Stimulated activated CD4-positive, alpha-beta T cell treated with anti-CD3 and anti-CD28 coated beads, Interleukin-2, amount 100 ng/mL, for 48 hours (primary cell): ENCODE measurements at places on chromosomes 11 and 22.

DNA sequence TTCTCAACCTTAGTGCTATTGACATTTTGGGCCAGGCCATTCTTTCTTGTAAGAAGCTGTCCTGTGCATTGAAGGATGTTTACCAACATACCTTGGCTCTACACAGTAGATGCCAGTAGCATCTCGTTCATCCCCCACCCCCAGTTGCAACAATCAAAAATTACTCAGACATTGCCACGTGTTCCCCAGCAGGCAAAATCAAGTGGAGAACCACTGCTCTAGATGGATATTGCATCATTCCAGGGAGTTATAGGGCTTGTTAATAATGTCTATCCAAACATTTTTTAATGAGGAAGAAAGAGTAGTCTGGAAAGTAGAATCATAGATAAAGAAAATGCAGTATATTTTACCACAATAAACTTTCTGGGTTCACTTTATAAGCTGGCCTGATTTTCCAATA, 64.1 kb downstream of the PRMT3 start:
- no peak for DNase-seq

GRCh38 chr22:17272511-17272991, 53.3 kb upstream of the ADA2 start:
- DNase-seq = no peak

DNA sequence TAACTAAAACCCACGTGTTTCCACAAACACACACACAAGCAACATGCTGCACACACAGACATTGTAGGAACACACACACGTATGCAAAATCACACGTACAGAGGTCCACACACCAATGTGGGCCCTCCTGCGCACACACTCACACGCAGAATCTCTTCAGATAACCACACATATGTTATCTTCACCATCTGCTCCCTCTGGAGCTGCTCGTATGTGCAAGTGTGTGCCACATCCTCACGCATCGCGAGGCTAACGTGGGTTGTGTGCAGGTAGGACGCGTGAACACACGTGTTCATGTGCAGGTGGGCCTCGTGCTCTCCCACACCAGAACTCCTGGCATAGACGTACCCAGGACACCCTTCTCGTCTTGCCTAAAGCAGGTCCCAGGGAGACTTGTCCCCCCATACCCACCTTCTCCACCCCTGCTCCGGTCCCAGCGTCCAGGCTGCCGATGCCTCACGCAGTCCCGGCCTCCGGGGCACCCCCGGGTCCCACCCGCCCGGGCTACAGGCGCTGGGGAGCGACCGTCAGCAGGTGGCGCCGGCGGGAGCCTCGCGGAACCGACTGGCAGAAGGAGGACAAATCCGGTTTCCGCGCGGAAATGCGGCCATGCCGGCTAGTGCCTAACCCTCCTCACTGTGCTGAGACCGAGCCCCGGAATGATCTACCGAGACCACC, 10.3 kb upstream of the IGSF9B start:
- peak; percentile 62 for DNase-seq

DNA sequence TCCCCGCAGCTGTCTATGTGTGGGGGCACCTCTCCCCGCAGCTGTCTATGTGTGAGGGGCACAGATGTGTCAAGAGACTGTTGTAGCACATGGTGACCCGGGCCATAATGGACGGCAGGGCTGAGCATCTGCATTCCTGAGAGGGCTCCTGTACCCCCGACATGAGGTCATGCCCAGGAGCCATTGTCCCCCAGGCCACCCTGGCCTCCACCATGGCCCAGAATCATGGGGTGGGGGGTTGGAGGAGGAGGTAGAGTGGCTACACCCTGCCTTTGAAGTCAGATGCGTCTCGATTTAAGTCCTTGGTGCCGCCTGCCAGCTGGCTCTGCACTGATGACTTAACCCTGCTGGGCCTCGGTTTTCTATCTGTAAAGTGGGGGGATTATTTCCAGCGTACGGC, 49.1 kb downstream of the ARHGAP8 start:
- DNase-seq = no peak

DNA sequence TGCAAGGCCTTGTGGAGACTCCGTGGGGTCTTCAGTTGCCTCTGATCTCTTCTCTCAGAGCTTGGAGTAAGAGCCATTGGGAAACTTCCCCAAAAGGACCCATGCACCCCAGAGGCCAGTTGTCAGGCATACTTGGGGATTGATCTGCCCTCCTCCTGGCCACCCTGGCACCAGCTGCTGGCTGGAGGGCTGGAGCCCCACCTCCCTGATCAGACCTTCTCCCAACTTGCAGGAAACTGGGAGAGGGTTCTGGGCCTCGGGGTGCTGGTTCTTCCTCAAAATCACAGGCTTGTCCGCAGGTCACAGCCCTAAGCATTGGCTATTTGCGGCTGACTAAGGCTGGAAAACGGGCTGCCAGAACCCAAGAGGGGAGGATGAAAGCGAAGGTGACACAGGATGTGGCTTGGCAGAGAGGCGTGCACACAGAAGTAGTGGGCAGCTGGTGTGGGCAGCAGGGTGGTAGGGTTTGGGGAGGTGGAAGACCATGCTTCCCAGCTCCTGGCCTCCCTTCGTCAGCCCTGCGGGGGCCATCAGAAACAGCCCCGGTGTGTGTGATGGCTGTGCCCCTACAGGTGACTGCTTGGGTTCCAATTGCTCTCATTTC, 1.3 kb upstream of the DGKZ start:
- DNase-seq = no peak

DNA sequence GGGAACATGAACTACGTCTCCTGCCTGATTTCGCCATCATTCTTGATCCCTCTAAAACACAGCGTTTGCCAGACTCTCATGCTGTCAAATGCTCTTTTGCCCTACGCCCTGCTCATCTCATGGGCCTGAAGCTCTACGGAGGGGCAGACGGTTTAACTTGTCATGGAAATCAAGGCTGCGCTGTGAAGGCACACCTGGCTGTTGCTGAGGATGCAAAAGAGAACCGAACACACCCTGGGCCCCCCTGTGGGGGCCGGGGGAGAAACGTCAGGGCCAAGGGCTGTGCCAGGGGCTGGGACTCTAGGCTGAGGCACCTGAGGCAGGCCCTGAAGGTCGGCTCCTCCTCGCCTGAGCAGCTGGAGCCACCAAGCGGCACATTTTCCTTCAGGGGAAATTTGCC, 957.2 kb downstream of the BRD1 start:
- no peak for DNase-seq

DNA sequence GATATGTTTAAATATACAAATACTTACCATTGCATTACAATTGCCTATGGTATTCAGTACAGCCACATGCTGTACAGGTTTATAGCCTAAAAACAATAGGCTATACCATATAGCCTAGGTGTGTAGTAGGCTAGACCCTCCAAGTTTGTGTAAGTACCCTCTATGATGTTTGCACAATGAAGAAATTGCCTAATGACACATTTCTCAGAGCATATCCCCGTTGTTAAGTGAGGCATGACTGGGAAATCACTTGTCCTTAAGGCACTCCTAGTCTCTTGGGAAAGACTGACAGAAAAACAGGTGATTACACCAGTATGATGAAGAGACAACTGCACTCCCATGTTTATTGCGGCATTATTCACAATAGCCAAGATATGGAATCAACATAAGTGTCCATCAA, 187.2 kb downstream of the SPON1 start:
- DNase-seq = no peak

DNA sequence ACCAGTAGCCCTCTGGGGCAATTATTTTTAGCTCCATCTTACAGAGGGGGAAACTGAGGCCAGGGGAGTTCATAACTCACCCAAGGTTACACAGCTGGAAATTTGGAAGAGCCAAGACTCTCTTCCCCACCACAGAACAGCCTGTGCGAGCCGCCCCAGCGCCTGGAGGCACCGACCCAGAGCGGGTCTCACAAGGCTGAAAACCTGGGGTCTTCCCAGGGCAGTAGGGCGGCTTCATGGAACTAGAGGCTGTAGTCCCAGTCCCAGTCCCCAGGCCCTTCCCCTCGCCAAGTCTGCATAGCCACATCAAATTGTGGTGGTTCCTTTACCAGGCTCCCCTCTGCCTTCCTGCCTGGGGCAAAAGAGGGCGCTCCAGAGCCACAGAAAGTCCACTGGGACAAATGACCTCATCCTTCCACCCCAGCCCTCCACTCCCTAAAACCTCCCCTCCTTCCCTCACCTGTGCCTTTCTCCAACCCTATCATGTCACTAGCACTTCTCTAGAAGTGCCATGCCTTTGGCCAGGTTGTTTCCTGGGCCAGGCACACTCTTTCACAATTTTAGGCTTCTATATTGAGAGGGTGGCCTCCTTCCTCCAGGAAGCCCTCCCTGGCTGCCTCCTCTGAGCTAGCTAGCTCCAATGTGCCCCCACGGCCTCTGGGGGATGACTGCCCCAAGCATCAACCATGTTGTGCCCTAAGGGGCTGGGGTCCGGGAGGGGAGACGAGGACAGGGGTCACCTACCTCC, 15.2 kb upstream of the CDC42EP1 start:
- DNase-seq = peak; percentile 54

- peak; percentile 29 for DNase-seq
These were observed 9.3 kb upstream of the CEP295 start for GRCh38 chr11:93652161-93652597.

DNA sequence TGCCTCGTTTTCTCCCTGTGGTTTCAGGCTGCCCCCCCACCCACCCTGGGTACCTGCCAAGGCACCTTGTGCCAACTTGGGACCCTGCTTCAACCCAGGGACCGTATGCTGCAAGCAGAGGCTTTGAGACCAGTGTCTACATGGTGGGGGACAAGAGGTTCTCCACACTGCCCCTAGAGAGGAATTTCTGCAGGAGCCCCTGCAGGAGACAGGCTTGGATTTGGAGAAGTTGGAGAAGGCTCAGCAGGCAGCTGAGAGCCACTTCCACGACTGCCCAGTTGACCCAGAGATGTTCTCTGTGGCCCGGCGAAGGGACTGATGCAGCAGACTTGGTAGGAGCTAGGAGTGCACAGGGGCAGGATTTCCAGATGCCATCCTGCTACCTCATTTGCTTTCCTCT, 20.1 kb upstream of the NNMT start:
- DNase-seq = no peak

DNA sequence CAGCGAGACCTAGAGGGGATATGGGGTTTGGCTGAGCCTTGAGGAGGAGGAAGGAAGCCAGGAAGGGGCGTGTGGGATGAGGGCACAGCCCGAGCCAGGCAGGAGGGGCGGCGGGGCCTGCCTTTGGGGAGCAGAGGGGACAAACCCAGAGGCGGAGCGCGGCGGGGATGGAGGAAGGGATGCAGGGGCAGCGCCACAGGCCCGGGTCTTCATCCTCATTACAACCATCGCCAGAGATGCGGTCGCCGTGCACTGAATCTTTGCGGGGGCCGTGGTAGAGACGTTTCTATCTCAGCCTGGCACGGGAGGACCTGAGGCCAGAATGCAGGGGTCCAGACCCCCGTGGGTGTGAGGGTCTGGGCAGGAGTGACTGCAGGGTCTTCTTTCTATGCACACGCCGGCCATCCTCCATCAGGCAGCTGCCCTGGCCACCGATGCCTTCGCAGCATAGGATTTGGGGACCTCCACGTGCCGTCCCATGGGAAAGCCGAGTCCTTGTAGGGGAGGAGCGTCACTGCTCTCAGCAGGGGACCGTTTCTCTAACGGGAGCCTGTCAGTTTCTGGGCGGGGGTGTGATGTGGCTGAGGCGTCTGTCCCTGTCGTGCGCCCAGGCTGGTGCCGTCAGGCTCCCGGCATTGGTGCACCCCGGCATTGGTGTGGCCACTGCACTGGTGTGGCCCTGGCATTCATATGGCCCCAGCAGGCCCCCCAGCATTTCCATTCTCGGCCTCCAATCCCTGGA, 1267.9 kb downstream of the BRD1 start:
- DNase-seq = no peak

GRCh38 chr22:41831383-41831782, 1.5 kb upstream of the SREBF2 start:
- DNase-seq = no peak

DNA sequence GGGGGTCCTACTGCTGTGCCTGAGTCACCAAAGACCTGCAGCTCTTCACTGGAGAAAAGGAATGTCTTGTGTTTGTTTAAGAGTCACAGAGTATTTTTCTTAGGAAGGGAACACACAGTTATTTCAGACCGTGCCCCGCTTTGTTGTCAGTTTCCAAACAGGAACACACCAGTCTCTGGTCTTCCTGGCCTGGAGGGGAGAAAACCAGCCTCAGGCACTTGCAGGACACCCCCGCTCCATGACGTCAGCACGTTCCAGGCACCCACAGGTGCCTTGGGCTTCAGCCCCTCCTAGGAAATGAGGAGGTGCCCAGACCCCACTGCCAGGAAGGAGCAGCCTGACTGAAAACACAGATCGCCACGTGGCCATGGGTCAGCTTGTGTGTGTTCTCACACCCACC, 5.4 kb downstream of the DEAF1 start:
- no peak for DNase-seq

DNA sequence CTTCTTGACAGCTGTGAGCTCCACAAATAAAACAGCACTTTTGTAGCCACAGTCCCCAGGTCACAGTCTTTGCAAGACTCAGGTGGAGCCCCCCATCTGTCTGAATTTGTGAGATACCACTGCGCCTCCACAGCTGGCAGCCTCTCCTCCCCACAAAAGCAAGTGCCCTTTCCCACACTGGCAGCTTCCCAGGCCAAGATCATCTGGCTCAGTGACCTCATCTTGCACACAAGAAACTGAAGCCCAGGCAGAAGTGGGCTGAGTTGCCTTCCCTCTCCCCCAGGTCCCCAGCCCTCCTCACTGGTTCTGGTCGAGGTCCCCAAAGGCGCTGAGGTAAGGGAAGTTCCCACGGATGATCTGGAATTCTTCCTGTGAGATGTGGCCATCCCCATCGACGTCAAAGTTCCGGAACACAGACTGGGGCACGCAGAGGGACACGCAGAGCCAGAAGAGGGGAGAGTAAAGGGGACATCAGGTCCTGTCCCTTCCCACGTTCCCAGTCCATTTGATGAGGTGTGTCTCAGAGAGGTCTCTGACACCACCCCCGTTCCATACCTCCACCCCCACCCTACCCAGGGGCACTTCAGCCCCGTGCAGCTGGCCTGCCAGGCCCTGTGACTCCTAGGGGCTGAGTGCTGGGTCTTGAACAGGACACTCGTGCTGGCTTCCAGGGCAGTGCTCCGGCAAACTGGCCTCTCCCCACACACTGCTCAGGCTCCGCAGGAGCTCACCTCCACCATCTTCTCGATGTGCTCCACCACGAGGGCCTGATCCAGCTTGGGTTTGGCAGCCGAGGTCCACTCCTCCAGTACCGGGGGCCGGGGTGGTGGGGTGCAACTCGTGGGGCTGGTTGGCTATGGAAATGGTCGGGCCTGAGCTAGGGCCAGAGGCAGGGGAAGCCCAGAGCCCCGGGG, 8.9 kb downstream of the RASGRP2 start:
- no peak for DNase-seq
